ENCODE measurements at places on chromosomes 6 and 20. TPM values are rescaled to one million over a fixed set of nuclear protein-coding genes. Genes with fewer than 3 reads are reported as not detected.

DNA sequence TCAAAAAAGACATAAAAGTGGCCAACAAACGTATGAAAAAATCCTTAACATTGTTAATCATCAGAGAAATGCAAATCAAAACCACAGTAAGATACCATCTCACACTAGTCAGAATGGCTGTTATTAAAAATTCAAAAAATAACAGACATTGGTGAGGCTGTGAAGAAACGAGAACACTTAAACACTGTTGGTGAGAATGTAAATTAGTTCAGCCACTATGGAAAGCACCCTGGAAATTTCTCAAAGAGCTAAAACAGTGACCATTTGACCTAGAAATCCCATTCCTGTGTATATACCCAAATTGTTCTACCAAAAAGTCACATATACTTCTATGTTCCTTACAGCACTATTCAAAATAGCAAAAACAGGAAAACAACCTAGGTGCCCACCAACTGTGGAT lies 24.9 kb upstream of the NT5E start:
- DNase-seq: no peak
- peaks cover 2% of the 10 kb centered on the region for H3K27me3 ChIP-seq
- peaks cover 5% of the 10 kb centered on the region for H3K36me3 ChIP-seq
- H3K4me1 ChIP-seq: no peaks in the 10 kb centered on the region
- H3K27ac ChIP-seq: no peak overlapping the region

- H3K4me3 ChIP-seq: no peak overlapping the region
- H3K27ac ChIP-seq: no peak overlapping the region
- DNase-seq: no peak
- no peaks in the 10 kb centered on the region for H3K36me3 ChIP-seq
Measured at GRCh38 chr6:54086439-54086838, 24.8 kb upstream of the MLIP start.

GRCh38 chr6:126131246-126131645 lies 144.9 kb downstream of the TRMT11 start:
- H3K4me3 ChIP-seq: no peak overlapping the region
- no peaks in the 10 kb centered on the region for H3K4me1 ChIP-seq
- DNase-seq: no peak
- no peak overlapping the region for H3K27ac ChIP-seq

GRCh38 chr6:40500227-40500626 lies 86.9 kb downstream of the LRFN2 start:
- DNase-seq: no peak
- no peaks in the 10 kb centered on the region for H3K4me1 ChIP-seq
- H3K4me3 ChIP-seq: no peak overlapping the region
- peaks cover 4% of the 10 kb centered on the region for H3K27me3 ChIP-seq
- no peaks in the 10 kb centered on the region for H3K36me3 ChIP-seq
- H3K27ac ChIP-seq: no peak overlapping the region

DNA sequence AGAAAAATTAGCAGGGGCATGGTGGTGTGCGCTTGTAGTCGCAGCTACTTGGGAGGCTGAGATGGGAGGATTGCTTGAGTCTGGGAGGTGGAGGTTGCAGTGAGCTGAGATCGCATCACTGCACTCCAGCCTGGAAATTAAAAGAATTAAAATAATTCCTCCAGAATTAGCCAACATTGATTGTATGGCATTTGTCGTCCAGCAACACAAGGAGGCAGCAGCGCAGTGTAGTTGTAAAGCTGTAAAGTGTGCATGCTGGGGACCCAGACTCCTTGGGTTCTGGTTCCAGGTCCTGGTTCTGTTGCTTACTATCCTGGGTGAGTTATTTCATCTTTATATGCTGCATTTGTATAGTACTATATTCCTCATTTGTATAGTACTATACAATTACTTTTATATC lies 41.4 kb downstream of the PEX7 start:
- DNase-seq: no peak
- H3K4me1 ChIP-seq: no peaks in the 10 kb centered on the region

- H3K4me3 ChIP-seq: no peak overlapping the region
- H3K27ac ChIP-seq: no peak overlapping the region
- H3K4me1 ChIP-seq: no peaks in the 10 kb centered on the region
- DNase-seq: no peak
Measured at GRCh38 chr6:135728589-135728988, 122.9 kb upstream of the PDE7B start.

- H3K4me3 ChIP-seq: no peak overlapping the region
- no peaks in the 10 kb centered on the region for H3K36me3 ChIP-seq
- no peak for DNase-seq
- peaks cover 2% of the 10 kb centered on the region for H3K4me1 ChIP-seq
- peaks cover 16% of the 10 kb centered on the region for H3K27me3 ChIP-seq
Measured at GRCh38 chr6:10505529-10505928, 15.6 kb upstream of the GCNT2 start.

GRCh38 chr20:10453241-10453640 lies 18.1 kb downstream of the SLX4IP start:
- no peaks in the 10 kb centered on the region for H3K27me3 ChIP-seq
- no peak overlapping the region for H3K4me3 ChIP-seq
- H3K4me1 ChIP-seq: peaks cover 17% of the 10 kb centered on the region
- DNase-seq: peak; percentile 54
- H3K36me3 ChIP-seq: peaks cover 8% of the 10 kb centered on the region

DNA sequence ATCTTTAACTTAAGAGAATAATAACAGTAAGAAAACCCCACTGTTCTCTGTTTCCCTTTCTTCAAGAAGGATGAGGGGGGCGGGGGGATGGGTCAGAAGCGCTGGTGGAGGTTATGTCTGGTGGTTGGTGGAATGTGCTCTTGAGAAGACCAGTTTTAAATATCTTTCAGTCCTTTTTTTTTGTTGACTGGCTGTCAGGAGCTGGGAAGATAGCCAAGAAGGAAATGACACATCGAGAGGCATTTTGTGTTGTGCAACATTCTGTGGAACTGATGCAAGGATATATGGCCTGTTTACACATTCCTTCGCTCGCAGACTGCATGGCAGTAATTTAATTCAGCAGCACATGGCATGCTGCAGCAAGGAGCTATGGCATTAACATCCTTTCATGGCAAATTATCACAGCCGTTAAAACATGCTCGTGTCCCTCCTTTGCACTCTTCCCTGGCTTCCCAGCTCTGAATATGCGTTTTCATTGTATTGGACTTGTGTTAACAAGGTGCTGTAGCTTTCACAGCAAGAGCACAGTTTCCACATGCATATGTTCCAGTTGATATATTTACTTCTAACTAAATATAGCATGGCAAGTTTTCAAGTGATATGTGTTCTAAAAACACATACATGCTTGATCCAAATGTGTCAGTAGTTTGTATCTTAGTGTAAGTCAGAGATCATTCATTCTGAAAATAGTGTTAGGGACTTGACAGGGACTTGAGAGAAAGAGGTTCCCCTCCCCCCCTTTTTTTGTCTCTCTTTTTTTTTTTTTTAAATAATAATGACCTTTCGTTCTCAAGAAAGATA lies 68.2 kb upstream of the SUPT3H start:
- H3K36me3 ChIP-seq: peaks cover 83% of the 10 kb centered on the region
- peak; percentile 72 for DNase-seq
- H3K27me3 ChIP-seq: no peaks in the 10 kb centered on the region

- no peak for DNase-seq
- H3K27ac ChIP-seq: no peak overlapping the region
- H3K4me3 ChIP-seq: peak overlapping the region; percentile 79
- peaks cover 70% of the 10 kb centered on the region for H3K27me3 ChIP-seq
- no peaks in the 10 kb centered on the region for H3K36me3 ChIP-seq
Measured at GRCh38 chr6:125748406-125749172, 843 bp upstream of the HEY2 start.

GRCh38 chr20:45407783-45408645 lies at the start of gene DBNDD2:
Gene DBNDD2, plus strand, starts transcription at chr20:45408289. Its CDS starts 179 bp downstream, at chr20:45408468.
- peaks cover 13% of the 10 kb centered on the region for H3K4me1 ChIP-seq
- H3K4me3 ChIP-seq: peak within 1 kb of the TSS; percentile 78
- DNase-seq: peak; percentile 33
- H3K27me3 ChIP-seq: peaks cover 2% of the 10 kb centered on the region

GRCh38 chr20:10802236-10802635 lies 128.4 kb upstream of the JAG1 start:
- H3K27me3 ChIP-seq: no peaks in the 10 kb centered on the region
- H3K36me3 ChIP-seq: no peaks in the 10 kb centered on the region
- no peak overlapping the region for H3K4me3 ChIP-seq
- no peak overlapping the region for H3K27ac ChIP-seq
- H3K4me1 ChIP-seq: no peaks in the 10 kb centered on the region

DNA sequence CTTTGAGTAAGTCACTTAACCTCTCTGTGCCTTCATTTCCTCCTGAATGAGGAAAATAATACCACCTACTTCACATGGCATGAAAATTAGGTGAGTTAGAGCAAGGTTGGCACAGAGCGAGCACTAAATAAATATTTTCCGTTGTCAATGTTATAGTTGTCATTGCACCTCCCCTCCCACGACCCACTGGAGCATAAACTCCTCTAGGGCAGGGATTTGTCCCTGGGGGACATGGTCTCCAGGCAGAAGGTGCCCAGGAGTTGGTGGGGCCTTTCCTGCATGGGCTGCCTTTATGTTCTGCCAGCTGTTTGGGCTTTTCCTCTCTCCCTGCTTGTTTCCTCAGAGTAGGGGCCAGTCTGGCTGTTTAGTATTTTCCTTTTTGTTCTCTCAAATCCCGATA lies 1.3 kb upstream of the ANGPT4 start:
- H3K27me3 ChIP-seq: peaks cover 7% of the 10 kb centered on the region
- H3K4me3 ChIP-seq: no peak overlapping the region
- no peaks in the 10 kb centered on the region for H3K36me3 ChIP-seq

DNA sequence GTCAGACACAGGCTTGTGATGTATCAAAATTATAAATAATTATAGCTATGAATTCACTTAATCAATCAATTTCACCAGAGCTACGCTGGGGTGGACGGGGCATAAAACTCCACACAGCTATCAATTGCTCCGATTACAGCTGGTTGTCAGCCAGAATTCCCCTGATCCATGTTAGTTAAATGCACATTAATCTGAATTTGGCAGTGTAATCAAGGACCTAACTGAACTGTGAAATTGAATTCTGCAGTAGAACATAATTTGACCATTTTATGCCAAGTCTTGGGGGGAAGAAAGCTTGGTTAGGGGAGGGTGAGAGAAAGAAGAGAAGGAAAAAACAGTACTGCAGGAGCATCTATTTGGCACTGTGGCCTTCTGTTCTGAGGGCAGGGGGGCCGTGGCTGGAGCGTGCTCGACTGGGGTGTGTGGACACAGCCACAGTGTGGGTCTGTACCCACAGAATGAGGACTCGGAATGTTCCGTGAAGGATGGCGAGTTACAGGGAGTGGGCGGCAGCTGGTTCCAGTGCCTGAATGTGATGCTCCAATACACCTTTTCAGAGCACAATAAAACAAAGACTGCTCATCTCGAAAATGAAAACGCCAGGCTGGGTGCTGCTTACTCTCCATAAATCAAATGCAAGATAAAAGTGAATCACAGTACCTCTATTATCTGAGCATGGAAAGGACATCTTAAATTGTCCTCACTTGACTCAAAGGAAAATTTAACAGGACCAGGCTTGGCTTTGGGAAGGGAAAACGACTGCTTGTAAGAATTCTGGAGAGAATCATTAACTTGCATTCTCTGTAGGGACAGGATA lies 59.2 kb downstream of the LAMP5 start:
- no peaks in the 10 kb centered on the region for H3K36me3 ChIP-seq
- H3K4me3 ChIP-seq: no peak overlapping the region
- DNase-seq: no peak
- H3K4me1 ChIP-seq: no peaks in the 10 kb centered on the region
- peaks cover 1% of the 10 kb centered on the region for H3K27me3 ChIP-seq
- H3K27ac ChIP-seq: no peak overlapping the region

DNA sequence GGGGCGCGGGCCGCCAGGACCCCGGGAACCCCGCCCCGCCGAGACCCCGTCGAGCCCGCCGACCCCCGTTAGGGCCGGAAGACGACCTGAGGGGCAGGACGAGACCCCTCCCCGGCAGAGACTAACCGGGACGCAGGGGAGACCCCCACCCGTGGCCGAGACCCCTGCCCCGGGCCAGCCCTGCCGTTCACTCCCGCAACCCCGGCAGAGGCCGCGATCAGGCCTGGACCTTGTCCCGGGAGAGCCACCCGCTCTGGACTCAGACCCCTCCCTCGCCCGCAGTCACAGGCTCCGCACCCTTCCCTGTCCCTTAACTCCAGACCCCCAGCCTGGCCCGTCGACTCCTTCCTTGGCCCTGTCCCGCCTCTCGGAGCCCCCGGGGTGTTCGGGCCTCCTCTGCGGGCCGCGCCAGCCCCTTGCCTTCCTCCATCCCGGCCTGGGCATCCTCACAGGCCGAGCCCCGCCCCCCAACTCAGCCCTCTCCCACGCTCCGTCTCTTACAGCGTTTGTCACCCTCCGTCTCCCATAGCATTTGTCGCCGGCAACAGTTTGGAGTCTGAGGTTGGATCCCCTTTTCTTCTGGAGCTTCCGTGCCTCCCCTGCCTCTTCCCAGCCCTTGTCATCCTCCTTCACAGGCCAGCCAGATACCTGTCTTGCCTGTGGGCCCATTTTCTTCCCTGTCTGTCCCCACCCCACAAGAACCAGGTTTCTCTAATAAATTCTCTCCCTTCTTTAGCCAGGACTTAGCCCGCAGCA lies 569 bp downstream of the TCEA2 start:
- H3K4me3 ChIP-seq: peak overlapping the region; percentile 85
- no peaks in the 10 kb centered on the region for H3K27me3 ChIP-seq
- H3K27ac ChIP-seq: peak overlapping the region; percentile 69
- DNase-seq: peak; percentile 55
- no peaks in the 10 kb centered on the region for H3K36me3 ChIP-seq
- peaks cover 42% of the 10 kb centered on the region for H3K4me1 ChIP-seq

DNA sequence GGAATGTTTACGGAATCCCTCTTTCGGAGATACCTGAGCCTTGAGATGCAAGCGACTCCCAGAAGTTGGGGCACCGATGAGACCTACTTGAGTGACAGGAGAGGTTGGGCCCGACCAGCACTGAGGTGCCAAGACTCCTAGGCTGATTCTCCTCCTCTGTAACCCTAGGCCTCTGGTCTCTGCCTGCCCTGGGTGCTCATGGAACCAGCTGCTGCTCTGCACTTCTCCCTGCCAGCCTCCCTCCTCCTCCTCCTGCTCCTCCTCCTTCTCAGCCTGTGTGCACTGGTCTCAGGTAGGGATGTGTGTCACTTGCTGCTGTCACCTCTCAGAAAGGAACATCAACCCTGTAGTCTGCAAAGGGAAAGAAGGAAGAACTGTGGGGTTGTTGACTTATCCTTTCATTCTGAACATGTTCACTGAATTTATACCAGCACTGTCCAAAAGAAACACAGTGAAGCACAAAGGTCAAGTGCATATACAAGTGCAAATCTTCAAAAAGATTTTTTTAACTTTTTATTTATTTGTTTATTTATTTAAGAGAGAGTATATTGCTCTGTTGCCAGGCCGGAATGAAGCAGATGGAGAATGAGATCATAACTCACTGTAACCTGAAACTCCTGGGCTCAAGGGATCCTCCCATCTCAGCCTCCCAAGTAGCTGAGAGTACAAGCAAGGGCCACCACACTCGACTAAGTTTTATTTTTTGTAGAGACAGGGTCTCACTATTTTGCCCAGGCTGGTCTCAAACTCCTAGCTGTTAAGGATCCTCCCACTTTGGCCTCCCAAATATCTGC lies 913 bp downstream of the BTN2A2 start:
- H3K4me3 ChIP-seq: peak overlapping the region; percentile 100
- DNase-seq: peak; percentile 50
- H3K4me1 ChIP-seq: peaks cover 24% of the 10 kb centered on the region
- H3K36me3 ChIP-seq: peaks cover 14% of the 10 kb centered on the region

- no peak overlapping the region for H3K27ac ChIP-seq
- no peaks in the 10 kb centered on the region for H3K4me1 ChIP-seq
- H3K36me3 ChIP-seq: no peaks in the 10 kb centered on the region
- no peaks in the 10 kb centered on the region for H3K27me3 ChIP-seq
- H3K4me3 ChIP-seq: no peak overlapping the region
Measured at GRCh38 chr6:107105511-107106116, 9.7 kb downstream of the BEND3 start.

KDM1B gene
- 17.5 TPM for total RNA-seq

NOTCH4 gene
- 0.31 TPM for total RNA-seq

HCRTR2 gene
- not detected for total RNA-seq

Data from activated CD4-positive, alpha-beta memory T cell treated with anti-CD3 and anti-CD28 coated beads for 36 hours (primary cell).